Stimulated activated CD8-positive, alpha-beta memory T cell treated with anti-CD3 and anti-CD28 coated beads, Interleukin-4, amount 100 ng/mL, for 4 hours (primary cell): ENCODE measurements at places on chromosomes 12 and 14.

GRCh38 chr14:23930742-23931141, 22.8 kb upstream of the DHRS4 start:
- no peak for DNase-seq

DNA sequence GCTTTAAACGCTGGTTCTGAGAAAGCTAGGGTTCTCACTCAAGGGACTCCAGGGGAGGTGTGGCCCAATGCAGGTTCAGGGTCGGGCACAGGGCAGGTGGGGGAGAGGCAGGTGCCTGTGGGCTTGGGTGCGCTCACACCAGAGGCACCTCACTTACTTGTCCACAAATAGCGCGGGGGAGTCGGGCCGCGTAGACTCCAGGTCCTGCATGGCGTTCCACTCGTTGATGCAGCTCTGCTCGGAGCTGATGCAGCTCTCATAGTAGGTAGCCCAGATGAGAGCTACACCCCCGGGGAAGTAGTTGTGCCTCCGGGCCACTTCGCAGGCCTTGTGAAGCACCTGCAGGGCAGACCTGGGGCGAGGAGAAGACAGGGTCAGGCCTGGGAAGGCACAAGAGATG, 49.9 kb downstream of the SSH1 start:
- DNase-seq = no peak

- DNase-seq = no peak
Measured at GRCh38 chr12:112841240-112841639, 49.7 kb downstream of the RPH3A start.

DNA sequence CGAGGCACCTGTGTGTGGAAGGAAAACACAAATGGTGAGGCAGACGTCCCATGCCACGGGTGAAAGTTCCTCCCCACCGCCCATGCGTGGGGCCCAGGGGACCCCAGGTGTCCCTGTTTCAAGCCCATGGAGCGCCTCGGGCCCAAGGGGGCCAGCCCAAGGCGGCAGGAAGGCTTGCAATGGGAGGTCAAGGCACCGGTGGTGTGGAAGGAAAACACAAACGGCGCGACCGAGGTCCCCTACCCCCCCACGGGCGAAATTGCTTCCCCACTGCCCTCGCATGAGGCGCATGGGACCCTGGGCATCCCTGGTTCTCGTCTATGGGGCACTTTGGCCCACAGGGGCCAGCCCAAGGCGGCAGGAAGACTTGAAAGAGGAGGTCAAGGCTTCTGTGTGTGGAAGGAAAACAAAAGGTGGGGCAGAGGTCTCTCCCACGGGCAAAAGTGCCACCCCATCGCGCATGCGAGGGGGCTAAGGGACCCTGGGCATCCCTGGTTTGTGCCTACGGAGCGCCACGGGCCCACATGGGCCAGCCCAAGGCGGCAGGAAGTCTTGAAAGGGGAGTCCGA, 379.4 kb downstream of the ALG10 start:
- no peak for DNase-seq

DNA sequence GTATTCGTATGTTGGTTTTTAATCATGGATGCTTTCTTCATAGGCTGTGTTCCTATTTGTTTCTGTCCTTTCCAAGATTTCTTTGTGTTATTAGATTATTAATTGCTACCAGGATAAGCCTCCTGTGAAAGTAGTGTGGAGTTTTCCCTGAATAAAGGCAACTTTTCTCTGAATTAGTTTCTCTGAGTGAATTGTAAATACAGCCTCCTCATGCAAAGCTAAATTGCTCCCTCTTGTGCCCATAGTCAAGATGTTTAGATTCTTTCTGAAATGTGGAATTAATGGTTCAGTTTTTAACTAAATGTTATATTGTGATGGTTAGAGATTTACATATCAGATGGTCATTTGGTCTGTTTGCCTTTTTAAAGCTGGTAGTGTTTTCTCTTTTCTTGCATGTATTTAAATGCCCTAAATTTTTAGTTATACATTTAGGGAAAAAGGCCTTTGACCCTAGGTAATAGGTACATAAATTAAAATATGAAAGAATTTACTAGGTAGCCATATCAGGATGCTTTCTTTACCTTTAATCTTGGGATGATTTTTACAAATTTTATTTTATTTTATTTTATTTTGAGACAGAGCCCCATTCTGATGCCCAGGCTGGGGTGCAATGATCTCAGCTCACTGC, 8.9 kb downstream of the APAF1 start:
- no peak for DNase-seq

- no peak for DNase-seq
Measured at GRCh38 chr14:51006781-51007211, 62.5 kb upstream of the PYGL start.

DNA sequence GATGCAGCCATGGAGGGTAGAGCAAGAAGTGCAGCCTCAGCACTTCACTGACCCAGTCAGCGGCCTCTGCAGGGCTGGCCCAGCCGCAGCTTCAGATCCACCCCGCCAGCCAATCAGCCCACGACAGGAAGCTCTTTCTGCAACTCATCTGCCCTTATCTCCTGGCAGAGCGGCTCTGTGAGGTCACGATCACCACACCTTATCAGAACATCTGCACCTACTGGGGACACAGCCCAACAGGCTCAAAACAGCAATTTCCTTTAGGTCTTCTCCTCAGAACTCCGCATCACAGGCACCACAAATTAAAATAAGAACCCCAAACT, 287.3 kb downstream of the BCL11B start:
- DNase-seq = peak; percentile 23

DNA sequence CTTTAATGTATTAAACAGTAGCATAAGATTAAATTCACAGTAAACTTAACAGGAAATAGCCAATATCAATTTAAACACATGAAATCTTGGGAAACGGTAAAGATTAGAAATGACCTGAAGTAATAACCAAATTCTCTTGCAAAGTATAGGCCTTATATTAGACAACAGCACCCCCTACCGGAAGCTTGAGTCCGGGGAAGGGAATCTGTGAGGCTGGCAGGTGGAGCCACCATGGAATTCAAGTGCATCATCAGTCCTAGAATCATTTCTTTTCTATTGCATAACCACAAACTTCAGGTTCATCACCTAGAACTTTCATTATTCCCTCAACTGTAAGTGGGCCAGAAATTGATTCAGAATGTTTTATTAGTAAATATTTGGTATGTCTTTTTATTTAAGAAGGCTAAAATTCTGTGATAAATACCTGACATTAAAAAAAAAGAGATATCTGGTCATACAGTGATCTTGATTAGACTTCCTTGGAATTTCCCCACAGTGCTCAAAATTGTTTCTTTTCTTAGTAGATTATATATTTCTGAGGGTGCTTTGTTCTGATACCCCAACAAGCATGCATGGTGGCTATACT, 48.6 kb downstream of the AP5M1 start:
- DNase-seq = peak; percentile 21

GRCh38 chr12:126369487-126370463, 1304.5 kb downstream of the AACS start:
- no peak for DNase-seq

- no peak for DNase-seq
Measured at GRCh38 chr12:120573560-120573959, 7.6 kb downstream of the POP5 start.

- DNase-seq = no peak
Measured at GRCh38 chr12:20830456-20830855, 20.0 kb downstream of the SLCO1B3 start.

DNA sequence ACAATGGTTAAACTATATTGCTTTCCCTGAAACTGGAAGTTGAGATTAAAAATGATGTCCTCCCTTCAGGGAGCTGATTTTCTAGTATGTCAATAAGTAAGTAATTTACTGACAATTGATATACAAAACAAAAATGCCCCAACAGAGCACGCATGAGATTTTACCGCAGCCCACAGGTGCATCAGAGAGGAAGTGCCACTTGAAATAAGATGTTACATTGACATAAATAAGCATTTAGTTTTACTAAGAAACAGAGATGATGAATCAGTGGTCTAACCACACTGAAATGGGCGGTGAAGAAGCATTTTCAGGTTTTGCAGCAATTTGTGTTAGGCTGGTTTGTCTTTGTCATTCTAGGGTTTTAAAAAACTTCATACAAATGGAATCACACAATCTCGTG, 8.8 kb upstream of the CLECL1 start:
- DNase-seq = peak; percentile 57

DNA sequence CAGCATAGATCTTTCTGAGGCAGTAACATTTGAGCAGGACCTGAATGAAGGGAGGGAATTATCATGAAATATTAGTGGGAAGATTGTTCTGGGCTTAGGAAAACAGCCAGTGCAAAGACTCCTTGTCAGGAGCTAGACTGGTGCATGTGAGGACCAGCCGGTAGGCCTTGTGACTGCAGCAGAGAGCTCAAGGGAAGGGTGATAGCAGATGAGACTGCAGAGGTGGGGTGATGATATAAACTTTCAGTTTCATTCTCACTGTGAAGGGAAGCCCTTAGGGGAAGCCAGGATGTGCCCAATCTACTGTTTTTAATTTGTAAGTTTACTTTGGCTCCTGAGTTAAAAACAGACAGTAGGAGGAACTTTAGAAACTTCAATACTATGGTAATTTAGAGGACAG, 12.4 kb downstream of the IL22 start:
- peak; percentile 14 for DNase-seq

- no peak for DNase-seq
Measured at GRCh38 chr12:24551163-24551786, 397.6 kb downstream of the BCAT1 start.

DNA sequence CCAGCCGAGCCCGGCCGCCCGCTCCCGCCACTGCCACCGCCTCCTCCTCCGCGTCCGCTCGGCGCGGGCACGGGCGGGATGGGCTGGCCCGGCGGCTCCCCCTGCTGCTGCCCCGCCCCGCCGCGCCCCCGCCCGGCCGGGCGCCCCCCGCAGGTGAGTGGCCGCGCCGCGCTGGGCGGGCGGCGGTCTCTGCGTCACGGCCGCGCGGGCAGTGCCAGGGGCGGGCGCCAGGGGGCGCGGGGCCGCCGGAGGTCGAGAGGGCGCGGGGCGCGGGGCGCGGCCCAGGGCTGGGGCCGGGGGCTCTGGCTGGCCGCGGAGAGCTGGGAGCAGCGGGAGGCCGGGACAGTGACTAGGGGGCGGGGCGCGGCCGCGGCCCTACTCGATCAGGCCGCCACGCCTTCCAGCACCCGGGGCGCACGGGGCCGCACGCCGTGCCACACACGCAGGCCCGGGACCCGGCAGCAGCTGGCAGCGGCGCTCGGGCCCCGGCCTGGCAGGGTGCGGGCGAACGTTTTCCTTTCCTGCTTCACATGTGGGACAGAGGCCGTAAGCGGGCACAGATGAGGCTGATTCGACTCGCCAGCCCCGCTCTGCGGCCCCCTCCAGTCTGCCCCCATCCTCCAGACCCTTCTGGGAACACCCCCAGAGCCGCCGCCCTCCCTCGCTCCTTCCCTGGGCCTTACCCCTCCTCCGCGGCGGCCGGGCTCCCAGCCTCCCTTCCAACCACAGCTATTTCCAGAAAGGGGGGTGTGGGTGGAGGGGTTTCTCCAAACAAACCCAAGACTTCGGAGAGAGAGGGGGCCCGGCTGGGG, 2.4 kb upstream of the TNS2 start:
- DNase-seq = peak; percentile 34

DNA sequence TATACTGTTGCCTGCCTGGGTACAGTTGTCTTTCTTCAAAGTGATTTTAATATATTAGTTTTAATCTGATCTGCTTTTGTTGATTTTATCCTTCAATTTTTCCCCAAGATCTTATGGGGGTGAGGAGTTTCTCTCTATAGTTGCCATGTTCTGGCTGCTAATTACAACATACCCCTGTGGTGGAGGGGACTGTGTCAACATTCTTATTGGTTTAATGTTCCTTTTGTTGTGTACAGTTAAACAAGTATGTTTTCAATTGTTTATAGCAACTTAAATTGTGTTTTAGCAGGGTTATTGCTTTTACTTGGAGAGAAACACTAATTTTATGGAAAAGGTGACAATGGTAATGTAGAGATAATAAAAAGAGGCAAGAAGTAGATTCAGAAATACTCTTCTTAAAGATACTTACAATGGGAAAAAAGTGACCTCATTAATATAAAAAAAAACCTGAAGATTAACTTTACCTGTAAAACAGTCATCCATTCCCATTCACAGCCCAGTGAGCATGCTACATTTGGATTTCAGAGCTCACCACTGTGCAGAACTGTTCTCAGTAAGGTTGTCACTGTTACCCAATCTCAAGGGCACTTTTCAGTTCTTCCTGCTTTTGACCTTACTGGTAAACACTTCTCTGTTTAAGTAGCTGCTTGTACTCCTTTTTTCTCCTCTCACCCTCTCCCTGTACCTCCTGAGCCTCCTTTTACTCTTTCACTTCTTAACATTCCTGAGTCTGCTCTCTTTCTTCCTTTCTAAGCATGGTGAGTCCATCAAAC, 8.1 kb upstream of the LRRK2 start:
- DNase-seq = no peak

DNA sequence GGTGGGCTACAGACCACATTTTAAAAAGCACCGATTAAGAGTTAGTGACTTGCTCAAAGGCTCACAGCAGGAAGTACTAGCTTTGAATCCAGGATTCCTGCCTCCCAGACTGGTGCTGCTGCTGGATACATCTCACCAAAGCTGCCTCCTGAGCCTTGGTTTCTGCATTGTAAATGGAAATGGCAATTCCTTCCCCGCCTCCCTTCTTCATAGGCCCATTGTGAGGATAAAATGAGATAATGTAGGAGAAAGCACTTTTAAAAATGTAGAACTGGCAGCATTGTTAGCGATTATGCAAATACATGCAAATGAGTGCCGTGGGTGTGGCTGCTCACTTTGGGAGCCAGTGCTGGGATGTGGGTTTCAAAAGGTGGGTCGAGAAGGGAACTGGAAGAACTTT, 15.4 kb downstream of the PDE1B start:
- DNase-seq = no peak

DNA sequence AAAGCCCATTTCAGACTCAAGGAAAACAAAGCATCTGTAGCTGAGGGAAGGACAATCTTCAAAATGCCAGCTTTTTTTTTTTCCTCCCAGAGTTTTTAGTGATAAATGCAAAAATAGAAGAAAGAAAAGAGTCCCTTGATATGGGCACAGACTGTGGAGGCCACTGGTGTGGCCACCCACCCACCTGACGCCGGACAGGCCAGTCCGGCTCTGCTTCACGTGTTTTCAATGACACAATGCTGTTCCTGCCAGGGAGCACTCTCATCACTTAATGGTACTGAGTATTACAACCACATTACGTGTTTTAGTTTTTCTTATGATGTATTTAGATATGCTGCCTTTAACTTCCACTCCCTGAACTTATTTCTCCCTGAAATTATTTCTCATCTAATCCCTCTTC, 155.7 kb upstream of the HIF1A start:
- no peak for DNase-seq

- DNase-seq = no peak
Measured at GRCh38 chr12:86148612-86149011, 107.6 kb downstream of the MGAT4C start.

DNA sequence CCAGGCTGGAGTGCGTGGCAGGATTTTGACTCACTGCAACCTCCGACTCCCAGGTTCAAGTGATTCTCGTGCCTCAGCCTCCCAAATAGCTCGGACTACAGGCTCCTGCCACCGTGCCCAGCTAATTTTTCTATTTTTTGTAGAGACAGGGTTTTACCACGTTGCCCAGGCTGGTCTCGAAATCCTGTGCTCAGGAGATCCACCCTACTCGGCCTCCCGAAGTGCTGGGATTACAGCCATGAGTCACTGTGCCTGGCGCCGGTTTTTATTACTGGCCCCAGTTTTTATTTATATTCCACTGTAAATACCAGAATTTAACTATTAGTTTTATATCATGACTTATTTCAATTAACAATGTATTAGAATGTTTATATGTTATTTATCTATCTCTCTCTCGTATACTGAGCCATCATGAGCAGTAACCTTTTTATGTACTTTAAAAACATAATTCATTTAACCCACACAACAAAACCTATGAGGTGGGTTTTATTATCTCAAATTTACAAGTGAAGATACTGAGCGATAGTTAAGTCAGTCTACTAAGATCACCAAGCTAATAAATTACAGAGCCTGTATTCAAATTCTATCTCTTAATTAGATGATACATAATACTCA, 47.8 kb downstream of the HECTD1 start:
- DNase-seq = no peak
